Activated CD8-positive, alpha-beta memory T cell treated with anti-CD3 and anti-CD28 coated beads, Interleukin-2, amount 10 ng/mL, durations not matched to agents 7 days and 5 days (primary cell): ENCODE measurements at places on chromosomes 6 and 20. TPM values are rescaled to one million over a fixed set of nuclear protein-coding genes. Genes with fewer than 3 reads are reported as not detected.
A peak's percentile ranks its signal among the peaks of the same experiment; 100 is the strongest.

DNA sequence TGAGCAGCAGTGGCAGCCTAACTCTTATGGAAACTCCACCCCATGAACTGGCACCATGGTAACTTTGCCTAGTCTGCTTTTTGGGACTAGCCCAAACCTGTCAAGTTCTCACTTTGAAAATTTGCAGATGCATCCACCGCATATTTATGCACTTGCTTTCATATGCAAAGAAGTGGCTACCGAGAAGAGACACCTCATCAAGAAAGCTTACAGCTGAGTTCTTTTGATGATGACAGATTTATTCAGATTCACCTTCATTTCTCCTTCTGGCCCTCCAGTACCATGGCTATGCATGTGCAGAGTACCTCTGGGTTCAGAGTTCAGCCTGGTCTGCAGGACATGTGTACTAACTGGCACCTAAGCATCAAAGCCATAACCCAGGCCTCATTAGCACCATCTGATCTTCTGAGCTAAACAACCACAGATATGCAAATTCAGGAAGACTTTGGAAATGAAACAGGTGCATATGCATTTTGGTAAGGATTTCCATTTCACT is 154.3 kb upstream of the TENT5A start:
- no peak overlapping the region for H3K4me3 ChIP-seq
- no peak for DNase-seq
- no peaks in the 10 kb centered on the region for H3K36me3 ChIP-seq
- no peaks in the 10 kb centered on the region for H3K27me3 ChIP-seq

- no peaks in the 10 kb centered on the region for H3K27me3 ChIP-seq
- H3K4me1 ChIP-seq = no peaks in the 10 kb centered on the region
- DNase-seq = no peak
- no peaks in the 10 kb centered on the region for H3K36me3 ChIP-seq
- no peak overlapping the region for H3K27ac ChIP-seq
These were observed 228.0 kb upstream of the FAM83B start for GRCh38 chr6:54618572-54618971.

- H3K27ac ChIP-seq = no peak overlapping the region
- H3K4me3 ChIP-seq = no peak overlapping the region
- peaks cover 16% of the 10 kb centered on the region for H3K4me1 ChIP-seq
- peak; percentile 84 for DNase-seq
- H3K36me3 ChIP-seq = no peaks in the 10 kb centered on the region
- H3K27me3 ChIP-seq = peaks cover 43% of the 10 kb centered on the region
These were observed 47.8 kb upstream of the GATA5 start for GRCh38 chr20:62523473-62524203.

GRCh38 chr6:26161322-26161721 is 74.1 kb downstream of the HFE start:
- no peak for DNase-seq
- no peak overlapping the region for H3K4me3 ChIP-seq
- peaks cover 30% of the 10 kb centered on the region for H3K36me3 ChIP-seq
- H3K4me1 ChIP-seq = peaks cover 50% of the 10 kb centered on the region

- peaks cover 26% of the 10 kb centered on the region for H3K4me1 ChIP-seq
- no peaks in the 10 kb centered on the region for H3K27me3 ChIP-seq
- H3K36me3 ChIP-seq = peaks cover 16% of the 10 kb centered on the region
- no peak for DNase-seq
- H3K27ac ChIP-seq = no peak overlapping the region
These were observed 247.6 kb downstream of the ARID1B start for GRCh38 chr6:157024745-157025144.

DNA sequence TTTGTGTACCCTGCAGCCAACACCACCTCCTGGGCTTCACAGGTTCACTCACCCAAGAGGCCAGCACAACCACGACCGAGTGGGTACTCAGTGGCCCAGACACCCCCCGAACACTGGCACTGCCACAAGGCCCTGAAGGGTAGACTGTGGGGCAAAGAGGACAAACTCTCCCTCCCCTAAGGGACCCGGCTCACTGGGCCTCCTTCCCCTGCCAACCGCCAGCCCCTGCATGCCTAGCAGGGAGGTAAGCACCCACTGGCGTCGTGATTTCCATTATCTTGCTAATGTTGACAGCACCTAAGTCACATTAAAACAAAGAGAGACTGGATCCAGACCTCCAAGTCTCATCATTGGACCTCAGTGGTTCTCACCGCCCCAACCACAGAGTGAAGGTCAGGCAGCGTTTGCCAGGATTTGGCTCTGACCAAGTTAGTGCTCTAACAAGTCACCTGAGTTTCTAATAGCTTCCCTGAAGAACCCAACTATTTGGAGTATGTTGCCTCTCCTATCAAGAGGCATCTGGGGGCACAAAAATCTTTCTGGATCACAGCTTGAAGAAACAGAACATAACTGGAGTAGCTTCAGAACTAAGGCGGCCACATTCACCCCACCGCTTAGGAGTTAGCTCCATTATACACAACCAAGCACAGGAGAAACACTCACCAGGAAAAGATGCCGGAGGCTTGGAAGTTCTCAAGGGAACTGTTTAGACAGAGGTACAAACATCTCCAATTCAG is 14.0 kb upstream of the APMAP start:
- H3K36me3 ChIP-seq = peaks cover 12% of the 10 kb centered on the region
- H3K4me3 ChIP-seq = no peak overlapping the region
- H3K27ac ChIP-seq = no peak overlapping the region
- no peaks in the 10 kb centered on the region for H3K27me3 ChIP-seq
- no peaks in the 10 kb centered on the region for H3K4me1 ChIP-seq

- no peaks in the 10 kb centered on the region for H3K36me3 ChIP-seq
- no peak for DNase-seq
- no peak overlapping the region for H3K4me3 ChIP-seq
- H3K27ac ChIP-seq = no peak overlapping the region
- H3K4me1 ChIP-seq = peaks cover 7% of the 10 kb centered on the region
These were observed 140.9 kb downstream of the THBS2 start for GRCh38 chr6:169112483-169113320.

RHAG gene
- not detected for total RNA-seq

DNA sequence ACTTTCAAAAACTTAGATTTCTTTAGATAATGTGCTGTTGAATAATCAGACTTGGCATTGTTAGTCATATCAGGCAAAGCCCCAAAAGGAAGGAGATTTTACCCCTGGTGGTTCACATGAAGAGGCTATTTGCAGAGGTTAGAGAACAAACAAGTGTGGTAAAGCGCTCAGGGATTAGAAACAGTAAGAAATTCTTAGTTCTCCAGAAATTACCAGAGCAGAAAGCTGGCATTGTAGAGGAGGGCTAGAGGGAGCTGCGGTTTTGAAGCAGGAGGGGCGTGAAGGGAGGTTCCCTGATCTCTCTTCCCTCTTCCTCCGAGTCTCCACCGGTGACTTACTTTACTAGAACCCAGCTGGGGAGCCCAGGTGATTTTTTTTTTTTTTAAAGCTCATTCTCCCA is 10.2 kb downstream of the MYO6 start:
- H3K36me3 ChIP-seq = peaks cover 2% of the 10 kb centered on the region
- peaks cover 4% of the 10 kb centered on the region for H3K4me1 ChIP-seq
- no peak overlapping the region for H3K27ac ChIP-seq
- no peak overlapping the region for H3K4me3 ChIP-seq

- H3K27me3 ChIP-seq = no peaks in the 10 kb centered on the region
- no peak overlapping the region for H3K4me3 ChIP-seq
- no peak overlapping the region for H3K27ac ChIP-seq
- no peaks in the 10 kb centered on the region for H3K4me1 ChIP-seq
These were observed 620.0 kb upstream of the FLRT3 start for GRCh38 chr20:14957402-14957801.

DNA sequence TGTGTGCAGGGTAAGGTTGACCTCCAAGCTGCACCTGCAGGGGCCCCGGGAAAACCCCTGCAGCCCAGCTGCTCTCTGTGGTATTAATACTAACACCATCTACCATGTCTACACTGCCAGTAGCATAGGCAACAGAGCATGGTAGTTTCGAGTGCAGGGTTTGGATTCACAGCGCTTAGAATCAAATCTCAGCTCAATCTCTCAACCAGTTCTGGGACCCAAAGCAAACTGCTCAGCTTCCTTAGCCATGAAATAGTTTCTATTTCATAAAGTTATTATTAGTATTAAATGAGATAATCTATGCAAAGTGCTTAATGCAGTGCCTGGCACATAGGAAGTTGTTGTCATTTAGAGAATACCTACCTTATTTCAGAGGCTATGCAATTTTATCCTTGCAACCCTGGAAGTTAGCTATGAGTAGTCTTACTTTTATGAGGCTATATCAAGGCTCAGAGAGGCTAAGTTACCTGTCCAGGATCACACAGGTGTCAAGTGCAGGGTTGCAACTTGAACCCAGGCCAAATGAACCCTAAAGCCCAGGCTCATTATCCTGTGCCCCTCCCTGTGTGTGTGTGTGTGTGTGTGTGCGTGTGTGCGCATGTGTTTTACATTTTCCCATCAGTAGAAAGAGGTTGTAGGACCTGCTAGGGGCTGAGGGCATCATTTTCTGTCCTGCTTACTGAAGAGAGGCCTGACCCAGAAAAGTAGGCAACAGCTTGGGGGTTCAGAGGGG is 27.6 kb upstream of the MRPS18A start:
- DNase-seq = no peak
- no peak overlapping the region for H3K27ac ChIP-seq

GRCh38 chr6:97819710-97820109 is 536.7 kb upstream of the MMS22L start:
- H3K27me3 ChIP-seq = no peaks in the 10 kb centered on the region
- H3K27ac ChIP-seq = no peak overlapping the region
- DNase-seq = no peak
- H3K36me3 ChIP-seq = no peaks in the 10 kb centered on the region
